ENCODE measurements at places on chromosomes 1 and 21.

GRCh38 chr1:228032041-228032440, 25.2 kb downstream of the WNT3A start:
- H3K27ac ChIP-seq, result no peak overlapping the region
- H3K36me3 ChIP-seq, result no peaks in the 10 kb centered on the region
- DNase-seq, result no peak
- H3K4me3 ChIP-seq, result no peak overlapping the region
- no peaks in the 10 kb centered on the region for H3K4me1 ChIP-seq

GRCh38 chr1:112040891-112041740, 51.6 kb upstream of the KCND3 start:
- H3K4me3 ChIP-seq, result no peak overlapping the region
- DNase-seq, result no peak
- no peaks in the 10 kb centered on the region for H3K36me3 ChIP-seq

DNA sequence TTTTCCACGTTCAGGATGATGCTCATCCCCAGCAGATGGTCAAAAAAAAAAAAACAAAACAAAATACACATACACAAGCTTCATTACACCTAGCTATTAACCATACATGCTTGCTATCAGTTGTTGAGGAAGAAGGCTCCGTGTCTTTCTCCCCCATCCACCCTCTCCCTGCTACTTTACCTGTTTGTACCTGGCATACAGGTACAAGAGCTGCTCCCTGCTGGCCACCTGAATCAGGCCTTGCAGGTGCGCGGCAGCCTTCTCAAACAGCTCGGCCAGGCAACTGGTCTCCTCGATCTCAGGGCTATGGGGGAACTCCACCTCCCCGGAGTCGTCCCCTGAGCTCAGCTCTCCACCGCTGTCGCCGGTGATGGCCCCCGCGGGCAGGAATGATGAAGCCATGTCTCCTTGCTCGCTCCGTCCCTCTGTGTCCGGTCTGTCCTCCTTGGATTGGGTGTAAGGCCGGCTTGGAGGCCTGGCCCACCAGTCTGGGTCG, 464 bp downstream of the ACBD6 start:
- peak overlapping the region; percentile 86 for H3K4me3 ChIP-seq
- DNase-seq, result no peak
- H3K4me1 ChIP-seq, result peaks cover 19% of the 10 kb centered on the region
- H3K27me3 ChIP-seq, result no peaks in the 10 kb centered on the region
- H3K27ac ChIP-seq, result peak overlapping the region; percentile 87

- no peak overlapping the region for H3K4me3 ChIP-seq
- no peaks in the 10 kb centered on the region for H3K27me3 ChIP-seq
- H3K27ac ChIP-seq, result no peak overlapping the region
- DNase-seq, result no peak
- H3K36me3 ChIP-seq, result no peaks in the 10 kb centered on the region
Measured at GRCh38 chr21:16873596-16873995, 639.2 kb upstream of the CXADR start.

DNA sequence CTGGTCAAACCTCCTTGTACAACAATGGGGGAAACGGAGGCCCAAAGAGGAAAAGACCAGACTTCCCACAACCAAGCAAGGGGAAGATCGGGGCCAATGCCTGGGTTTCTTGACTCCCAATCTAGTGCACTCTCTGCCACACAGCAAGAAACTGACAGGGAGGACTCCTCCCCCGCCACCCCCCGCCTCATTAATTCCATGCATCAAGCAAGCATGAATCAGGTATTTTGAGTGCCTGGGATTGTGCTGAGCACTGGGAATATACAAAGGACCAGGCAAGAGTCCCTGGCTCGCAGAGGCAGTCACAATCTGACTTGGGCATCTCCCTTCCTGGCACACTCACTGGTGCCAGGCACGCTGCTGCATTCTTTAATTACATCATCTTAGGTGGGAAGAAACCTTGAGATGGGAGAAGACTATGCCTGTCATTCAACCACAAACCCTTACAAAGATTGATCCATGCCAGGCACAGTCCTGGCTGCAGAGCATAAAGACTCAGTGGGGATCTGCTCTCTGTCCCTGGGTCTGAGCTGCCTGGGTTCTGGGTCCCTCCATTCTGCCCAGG, 4.4 kb upstream of the KCNC4 start:
- no peaks in the 10 kb centered on the region for H3K36me3 ChIP-seq
- no peak overlapping the region for H3K4me3 ChIP-seq

DNA sequence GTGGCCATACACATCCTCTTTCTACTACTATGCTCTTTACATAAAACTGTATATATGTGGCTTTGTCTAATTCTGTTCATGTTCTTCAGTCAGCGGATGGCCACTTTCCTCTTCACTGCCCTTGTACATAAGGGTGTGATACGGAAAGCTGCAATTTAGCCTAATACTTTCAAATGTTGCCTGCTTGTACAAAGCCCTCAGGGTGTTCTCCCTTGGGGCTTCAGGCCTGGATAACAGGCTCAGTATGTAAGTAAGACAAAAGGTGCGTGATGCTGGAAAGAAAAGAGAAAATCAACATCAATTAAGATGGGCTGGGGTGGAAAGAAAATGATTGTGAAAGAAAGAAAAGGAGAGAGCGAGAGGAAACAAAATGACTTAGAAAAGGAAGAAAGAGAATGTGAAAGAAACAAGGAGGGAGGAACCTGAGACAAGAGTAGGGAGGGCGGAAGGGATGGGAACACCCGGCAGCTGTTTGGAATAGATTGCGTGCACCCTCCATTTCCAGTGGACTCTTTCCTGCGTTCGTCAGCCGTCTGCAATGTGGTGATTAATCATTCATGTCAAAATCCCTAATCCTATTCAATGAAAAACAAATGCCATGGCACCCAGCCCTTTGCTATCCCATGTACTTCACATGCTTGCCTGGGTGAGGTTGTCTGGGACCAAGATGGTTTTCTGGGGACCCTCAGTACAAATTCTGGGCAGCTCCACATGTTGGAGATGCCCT, 553.6 kb downstream of the NUF2 start:
- DNase-seq, result no peak
- H3K4me1 ChIP-seq, result no peaks in the 10 kb centered on the region
- no peak overlapping the region for H3K4me3 ChIP-seq
- H3K36me3 ChIP-seq, result no peaks in the 10 kb centered on the region
